CD4-positive, CD25-positive, alpha-beta regulatory T cell (primary cell): ENCODE measurements at places on chromosomes 4 and X.

DNA sequence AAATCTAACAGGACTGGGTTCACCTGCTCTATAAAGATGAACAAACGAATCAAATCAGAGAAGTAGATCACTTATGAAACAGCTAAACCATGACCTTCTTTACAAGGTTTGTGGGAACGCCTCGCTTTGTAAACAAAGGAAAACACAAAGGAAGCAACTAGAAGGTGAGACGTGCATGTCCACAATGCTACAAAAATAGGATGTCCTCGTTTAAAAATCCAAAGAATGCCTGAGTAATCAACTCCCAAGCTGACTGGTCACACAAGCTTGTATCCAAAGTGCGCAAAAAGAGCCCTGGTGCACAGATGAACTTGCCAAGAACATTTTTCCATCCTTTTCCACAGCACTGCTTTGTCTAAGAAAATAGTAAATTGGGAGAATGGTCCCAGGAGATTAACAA lies 6.3 kb upstream of the SH3KBP1 start:
- no peak overlapping the region for H3K4me3 ChIP-seq
- DNase-seq = no peak
- no peaks in the 10 kb centered on the region for H3K4me1 ChIP-seq
- no peaks in the 10 kb centered on the region for H3K36me3 ChIP-seq

- no peak for DNase-seq
- no peak overlapping the region for H3K4me3 ChIP-seq
- no peaks in the 10 kb centered on the region for H3K4me1 ChIP-seq
- no peaks in the 10 kb centered on the region for H3K36me3 ChIP-seq
- H3K27ac ChIP-seq = no peak overlapping the region
Observed at GRCh38 chr4:175720067-175720466, 92.0 kb downstream of the GPM6A start.

DNA sequence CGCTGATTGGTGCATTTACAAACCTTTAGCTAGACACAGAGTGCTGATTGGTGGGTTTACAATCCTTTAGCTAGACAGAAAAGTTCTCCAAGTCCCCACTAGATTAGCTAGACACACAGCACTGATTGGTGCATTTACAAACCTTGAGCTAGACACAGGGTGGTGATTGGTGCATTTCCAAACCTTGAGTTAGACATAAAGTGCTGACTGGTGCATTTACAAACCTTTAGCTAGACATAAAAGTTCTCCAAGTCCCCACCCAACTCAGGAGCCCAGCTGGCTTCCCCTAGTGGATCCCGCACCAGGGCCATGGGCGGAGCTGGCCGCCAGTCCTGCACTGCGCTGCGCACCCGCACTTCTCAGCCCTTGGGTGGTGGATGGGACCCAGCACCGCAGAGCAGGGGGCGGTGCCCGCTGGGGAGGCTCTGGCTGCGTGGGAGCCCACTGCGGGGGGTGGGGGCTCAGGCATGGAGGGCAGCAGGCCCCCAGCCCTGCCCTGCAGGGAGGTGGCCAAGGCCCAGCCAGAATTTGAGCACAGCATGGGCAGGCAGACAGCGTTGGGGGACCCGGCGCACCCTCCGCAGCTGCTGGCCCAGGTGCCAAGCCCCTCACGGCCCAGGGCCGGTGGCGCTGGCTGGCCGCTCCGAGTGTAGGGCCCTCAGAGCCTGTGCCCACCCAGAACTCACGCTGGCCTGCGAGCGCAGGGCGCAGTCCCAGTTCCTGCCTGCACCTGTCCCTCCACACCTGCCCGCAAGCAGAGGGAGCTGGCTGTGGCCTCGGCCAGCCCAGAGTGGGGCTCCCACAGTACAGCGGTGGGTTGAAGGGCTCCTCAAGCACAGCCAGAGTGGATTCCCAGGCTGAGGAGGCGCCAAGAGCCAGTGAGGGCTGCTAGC lies 608.9 kb upstream of the LCORL start:
- H3K4me1 ChIP-seq = no peaks in the 10 kb centered on the region
- no peak overlapping the region for H3K27ac ChIP-seq
- H3K27me3 ChIP-seq = no peaks in the 10 kb centered on the region
- H3K36me3 ChIP-seq = no peaks in the 10 kb centered on the region
- DNase-seq = no peak

DNA sequence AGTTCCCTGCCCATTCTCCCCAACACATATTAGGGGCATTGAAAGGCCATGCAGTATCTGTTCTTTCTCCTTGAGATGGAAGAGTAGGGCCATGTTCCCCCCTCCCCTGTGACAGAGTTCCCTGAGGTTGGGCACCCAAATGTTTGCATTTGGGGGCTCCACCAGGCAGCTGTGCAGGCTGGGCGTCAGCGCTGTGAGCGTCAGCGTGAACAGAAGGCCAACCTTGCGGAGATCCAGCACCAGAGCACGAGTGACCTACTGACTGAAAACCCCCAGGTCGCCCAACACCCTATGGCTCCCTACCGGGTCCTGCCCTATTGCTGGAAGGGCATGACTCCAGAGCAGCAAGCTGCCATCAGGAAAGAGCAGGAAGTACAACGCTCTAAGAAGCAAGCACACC lies 3.9 kb downstream of the HSD17B10 start:
- H3K27me3 ChIP-seq = no peaks in the 10 kb centered on the region
- no peak overlapping the region for H3K27ac ChIP-seq
- H3K36me3 ChIP-seq = peaks cover 15% of the 10 kb centered on the region
- H3K4me1 ChIP-seq = peaks cover 9% of the 10 kb centered on the region
- no peak for DNase-seq

GRCh38 chr4:2930758-2931511 lies 32.3 kb downstream of the NOP14 start:
- peaks cover 35% of the 10 kb centered on the region for H3K4me1 ChIP-seq
- no peak for DNase-seq
- no peaks in the 10 kb centered on the region for H3K27me3 ChIP-seq
- H3K36me3 ChIP-seq = peaks cover 42% of the 10 kb centered on the region
